Activated naive CD4-positive, alpha-beta T cell treated with anti-CD3 and anti-CD28 coated beads for 36 hours (primary cell): ENCODE measurements at places on chromosomes 12 and 14. TPM values are rescaled to one million over a fixed set of nuclear protein-coding genes. Genes with fewer than 3 reads are reported as not detected.

The NR4A1 gene
- 64.8 TPM for total RNA-seq

The PTPRR gene
- not detected for total RNA-seq

The IL31 gene
- not detected for total RNA-seq

The EID3 gene
- 3.4 TPM for total RNA-seq

The NRXN3 gene
- not detected for total RNA-seq

The RNFT2 gene
- total RNA-seq: 15.8 TPM
